ENCODE measurements at places on chromosomes 16 and 17.

GRCh38 chr17:44533533-44534246, 23.6 kb upstream of the FZD2 start:
- peak; percentile 79 for DNase-seq

- no peak for DNase-seq
Observed at GRCh38 chr17:32019228-32019627, 12.0 kb downstream of the LRRC37B start.

- peak; percentile 32 for DNase-seq
Observed at GRCh38 chr17:83179374-83179773, 100.0 kb downstream of the METRNL start.

DNA sequence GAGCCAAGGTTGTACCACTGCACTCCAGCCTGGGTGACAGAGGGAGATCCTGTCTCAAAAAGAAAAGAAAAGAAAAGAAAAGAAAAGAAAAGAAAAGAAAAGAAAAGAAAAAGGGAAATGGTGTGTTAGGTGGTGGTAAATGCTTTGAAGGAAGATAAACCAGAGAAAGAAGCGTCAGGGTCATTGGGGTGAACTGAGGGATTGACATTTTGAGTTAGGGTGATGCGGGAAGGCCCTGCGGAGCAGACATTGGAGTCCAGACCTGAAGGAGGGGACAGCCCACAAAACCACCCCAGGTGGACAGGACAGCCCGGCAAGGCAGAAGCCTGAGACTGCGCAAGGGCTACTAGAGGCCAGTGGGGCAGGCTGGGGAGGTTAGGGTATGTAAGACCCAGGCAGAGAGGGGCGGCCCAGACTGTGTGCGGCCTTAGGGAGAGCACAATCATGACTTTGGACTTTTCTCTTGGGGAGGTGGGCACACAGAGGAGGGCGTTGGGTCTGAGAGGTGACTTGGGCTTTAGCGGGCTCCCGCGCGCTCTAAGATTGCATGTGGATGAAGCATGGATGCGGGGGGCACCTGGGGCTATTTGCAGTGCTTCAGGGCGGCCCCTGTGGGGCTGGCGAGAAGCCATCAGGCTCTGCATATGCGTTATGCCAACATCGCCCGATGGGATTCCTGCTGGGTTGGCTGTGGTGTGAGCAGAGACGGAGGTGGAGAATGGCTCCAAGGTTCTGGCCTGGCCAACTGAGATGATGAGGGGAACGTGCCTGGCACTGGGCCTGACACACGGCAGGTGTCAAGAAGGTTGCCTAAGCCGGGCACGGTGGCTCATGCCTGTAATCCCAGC, 3.3 kb upstream of the GAA start:
- no peak for DNase-seq

DNA sequence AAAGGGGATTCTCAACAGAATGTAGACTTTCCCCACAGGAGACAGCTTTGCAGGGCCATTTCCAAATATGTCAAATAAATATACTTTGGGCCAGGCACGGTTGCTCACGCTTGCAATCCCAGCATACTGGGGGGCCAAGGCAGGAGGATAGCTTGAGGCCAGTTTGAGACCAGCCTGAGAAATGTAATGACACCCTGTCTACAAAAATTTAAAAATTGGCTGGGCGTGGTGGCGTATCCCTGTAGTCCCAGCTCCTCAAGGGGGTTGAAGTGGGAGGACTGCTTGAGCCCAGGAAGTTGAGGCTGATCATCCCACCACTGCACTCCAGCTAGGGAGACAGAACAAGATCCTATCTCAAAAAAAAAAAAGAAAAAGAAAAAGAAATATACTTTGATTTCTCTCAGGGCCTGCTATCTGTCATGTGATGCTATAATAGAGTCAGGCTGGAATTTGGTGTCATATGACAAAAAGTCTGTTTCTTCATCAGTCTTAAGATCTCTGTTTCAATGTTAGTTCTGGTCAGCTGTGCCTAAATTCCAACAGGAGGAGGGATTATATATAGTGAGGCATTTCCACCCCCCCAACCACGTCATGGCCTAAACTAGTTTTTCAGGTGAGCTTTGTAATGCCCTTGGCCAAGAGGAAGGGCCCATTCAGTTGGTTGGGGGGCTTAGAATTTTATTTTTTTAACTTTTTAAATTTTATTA, 4.3 kb upstream of the ZDHHC7 start:
- DNase-seq: no peak

- peak; percentile 78 for DNase-seq
Observed at GRCh38 chr16:73956587-73957494, 339.8 kb upstream of the PSMD7 start.

- peak; percentile 96 for DNase-seq
Observed at GRCh38 chr17:77555741-77556291, 402.7 kb upstream of the TNRC6C start.

DNA sequence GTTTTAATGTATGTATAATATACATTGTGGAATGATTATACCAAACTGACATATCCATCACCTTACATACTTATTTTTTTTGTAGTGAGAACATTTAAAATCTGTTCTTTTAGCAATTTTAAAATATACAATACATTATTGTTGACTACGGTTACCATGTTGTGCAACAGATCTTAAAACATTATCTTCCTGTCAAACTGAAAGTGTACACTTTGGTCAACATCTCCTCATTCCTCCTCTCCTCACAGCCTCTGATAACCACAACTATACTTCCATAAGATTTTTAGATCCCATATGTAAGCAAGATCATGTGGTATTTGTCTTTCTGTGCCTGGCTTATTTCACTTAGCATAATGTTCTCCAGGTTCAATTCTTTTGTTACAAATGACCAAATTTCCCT, 7.5 kb upstream of the DNAJA2 start:
- no peak for DNase-seq

DNA sequence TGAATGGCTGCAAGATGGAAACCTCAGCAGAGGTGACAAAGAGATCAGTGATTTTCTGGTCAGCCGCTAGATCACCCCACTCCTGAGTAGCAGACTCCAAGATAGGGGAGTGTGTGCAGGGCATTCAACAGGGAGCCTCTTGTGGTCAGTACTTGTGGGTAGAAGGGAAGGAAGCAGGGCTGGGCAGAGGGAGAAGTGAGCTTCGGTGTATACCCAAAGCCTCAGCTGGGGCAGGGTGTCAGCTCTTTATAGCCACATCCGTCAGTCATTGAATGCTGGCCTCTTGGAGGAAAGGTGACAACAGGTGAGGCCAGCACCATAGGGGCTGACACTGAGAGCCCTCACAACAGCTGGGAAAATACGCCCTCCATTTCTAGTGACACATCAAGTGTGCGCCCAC, 2.2 kb upstream of the SLC12A3 start:
- DNase-seq: no peak

DNA sequence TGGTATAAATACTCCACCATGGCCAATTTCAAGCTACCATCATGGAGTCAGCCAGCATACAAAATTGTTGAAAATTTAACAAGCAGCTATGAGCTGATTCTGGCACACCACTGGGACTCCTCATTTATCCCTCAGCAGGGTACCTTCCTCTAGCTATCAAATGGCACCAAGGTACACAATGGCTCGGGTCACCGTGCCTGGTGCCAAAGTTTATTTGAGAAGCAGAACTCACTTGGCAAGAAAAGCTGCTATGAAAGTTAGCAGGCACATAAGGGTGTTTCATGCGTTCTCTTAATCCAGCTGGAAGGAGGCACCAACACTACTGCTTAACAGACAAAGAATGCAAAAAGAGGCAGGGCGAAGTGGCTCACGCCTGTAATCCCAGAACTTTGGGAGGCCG, 51.6 kb downstream of the IKZF3 start:
- DNase-seq: no peak
